ENCODE measurements at places on chromosomes 11 and 22.
A peak's percentile ranks its signal among the peaks of the same experiment; 100 is the strongest.

GRCh38 chr11:125084057-125084416 is 20.9 kb downstream of the SLC37A2 start:
- DNase-seq = no peak

DNA sequence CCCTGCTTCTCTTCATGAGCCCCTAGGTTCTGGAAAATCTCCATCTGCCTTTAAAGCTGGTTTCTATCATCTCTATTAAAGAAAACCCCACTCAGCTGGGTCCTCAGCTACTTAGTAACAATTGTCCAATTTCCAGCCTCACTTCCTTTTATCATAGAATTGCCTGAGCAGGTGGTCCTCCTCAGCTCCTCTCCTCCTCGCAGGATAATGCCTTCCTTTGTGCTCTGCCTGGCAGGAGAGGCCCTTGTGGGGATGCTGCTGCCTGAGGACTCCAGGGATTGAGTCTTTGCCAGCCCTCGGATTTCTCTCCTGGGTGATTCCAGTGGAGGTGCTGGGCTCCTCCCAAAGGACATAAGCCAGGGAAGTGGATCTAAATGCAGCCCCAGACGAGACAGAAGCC is 448.3 kb downstream of the INSC start:
- DNase-seq = no peak

GRCh38 chr11:132771746-132772145 is 760.6 kb downstream of the OPCML start:
- DNase-seq = no peak

DNA sequence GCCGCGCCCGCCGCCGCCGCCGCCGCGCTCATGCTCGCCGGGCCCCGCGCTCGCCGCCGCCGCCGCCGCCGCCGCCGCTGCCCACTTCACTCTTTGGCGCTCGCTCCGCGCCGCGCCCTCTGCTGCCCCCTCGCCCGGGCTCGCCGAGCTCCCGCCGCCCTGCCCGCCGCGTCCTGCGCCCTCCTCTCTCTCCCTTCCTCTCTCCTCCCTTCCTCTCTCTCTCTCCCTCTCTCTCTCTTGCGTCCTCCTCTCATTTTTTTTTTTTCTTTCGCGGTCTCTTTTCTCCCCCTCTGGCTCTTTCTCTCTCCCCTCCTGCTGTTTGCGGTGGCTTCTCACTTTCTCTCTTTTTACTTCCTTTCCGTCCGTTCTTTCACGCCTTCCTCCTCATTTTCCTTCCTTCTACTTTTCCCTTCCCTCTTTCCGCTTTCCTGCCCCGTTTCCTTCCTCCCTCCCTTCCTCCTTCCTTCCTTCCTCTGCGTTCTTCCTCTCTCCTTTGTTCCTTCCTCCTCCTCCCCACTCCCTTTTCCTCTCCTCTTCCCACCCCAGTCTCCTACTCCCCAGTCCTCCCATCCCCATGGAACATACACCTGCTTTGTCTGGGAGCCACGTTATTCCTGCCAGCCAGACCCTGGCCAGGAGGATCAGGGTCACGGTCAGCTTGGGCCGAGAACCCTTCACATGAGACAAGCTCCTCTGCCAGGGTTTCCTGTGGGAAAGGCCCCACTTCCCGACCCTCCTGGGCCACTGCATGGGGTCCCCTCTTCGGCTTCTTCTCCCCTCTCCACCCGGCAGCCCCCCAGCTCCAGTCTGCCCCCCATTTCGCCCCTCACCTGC is 19.3 kb upstream of the SHISAL1 start:
- DNase-seq = no peak

GRCh38 chr11:116646191-116646590 is 126.6 kb downstream of the BUD13 start:
- no peak for DNase-seq

- no peak for DNase-seq
Observed at GRCh38 chr22:47966316-47966715, 1203.9 kb downstream of the TBC1D22A start.

GRCh38 chr11:72267956-72268617 is 24.1 kb upstream of the PHOX2A start:
- DNase-seq = no peak

- DNase-seq = peak; percentile 27
Observed at GRCh38 chr11:101583251-101584128, at the start of gene TRPC6. TSS of gene TRPC6 (minus strand) at chr11:101584007. CDS start at chr11:101583503, 504 bp downstream.

DNA sequence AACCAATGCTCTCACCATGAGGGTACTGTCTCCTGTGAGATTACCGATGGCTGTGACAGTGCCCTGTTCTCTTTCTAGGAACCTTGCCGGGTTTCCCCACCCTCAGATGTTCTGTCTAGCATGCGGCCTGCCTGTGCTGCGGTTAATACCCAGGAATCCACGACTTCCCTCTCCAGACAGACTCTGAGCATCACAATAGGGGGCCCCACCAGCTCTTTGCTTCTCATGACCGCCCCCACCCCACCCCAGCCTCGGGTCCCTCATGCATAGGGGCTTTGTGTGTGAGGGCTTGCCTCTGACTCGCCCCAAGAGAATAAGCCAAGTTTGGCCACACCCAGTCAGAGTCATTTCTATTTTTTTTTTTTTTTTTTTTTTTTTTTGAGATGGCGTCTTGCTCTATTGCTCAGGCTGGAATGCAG is 10.3 kb downstream of the PARVG start:
- no peak for DNase-seq

- no peak for DNase-seq
Observed at GRCh38 chr22:42196454-42196853, 65.8 kb upstream of the CYP2D6 start.

DNA sequence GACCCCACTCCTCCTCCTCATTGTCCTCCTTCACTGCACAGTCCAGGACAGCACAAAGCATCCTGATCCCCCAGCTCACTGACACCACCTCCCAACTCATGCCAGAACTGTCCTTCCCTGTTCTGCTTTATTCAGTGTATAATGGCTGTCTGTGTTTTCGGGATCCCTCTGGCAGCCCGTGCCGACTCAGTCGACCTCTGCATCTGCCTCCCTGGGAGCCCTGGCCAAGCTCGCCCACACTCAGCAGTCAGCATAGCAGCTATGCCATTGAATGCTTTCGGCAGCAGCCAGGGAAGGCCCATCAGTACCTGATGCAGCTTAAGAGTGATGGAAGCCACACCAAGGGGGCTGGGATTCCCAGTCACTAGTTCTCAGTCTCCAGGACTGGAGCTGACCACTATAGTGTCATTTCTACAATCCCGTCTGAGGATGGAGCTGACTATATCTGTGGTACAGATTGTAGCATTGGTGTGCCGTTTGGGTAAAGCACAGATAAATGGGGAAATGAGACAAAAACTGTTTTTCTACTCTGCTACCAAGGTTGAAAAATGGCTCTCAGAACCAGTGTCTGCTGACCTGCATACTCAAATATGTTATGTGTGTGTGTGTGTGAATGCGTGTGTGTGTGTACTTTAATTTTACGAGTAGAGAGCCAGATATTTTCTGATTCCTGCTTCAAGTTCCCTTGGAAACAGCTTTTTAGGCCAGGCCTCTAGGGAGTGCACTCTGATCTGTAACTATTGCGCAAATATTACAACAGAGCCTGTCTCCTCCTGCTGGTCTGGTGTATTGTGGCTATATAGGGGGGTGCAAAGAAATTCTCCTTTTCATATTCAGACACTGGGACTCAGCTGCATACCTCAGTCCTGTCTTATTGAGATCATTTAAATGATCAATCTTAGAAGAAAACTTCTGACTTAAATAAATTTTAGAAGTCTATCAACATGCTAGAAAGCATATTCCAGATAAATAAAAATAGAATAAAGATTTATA is 78.8 kb upstream of the TOP3B start:
- DNase-seq = peak; percentile 12

DNA sequence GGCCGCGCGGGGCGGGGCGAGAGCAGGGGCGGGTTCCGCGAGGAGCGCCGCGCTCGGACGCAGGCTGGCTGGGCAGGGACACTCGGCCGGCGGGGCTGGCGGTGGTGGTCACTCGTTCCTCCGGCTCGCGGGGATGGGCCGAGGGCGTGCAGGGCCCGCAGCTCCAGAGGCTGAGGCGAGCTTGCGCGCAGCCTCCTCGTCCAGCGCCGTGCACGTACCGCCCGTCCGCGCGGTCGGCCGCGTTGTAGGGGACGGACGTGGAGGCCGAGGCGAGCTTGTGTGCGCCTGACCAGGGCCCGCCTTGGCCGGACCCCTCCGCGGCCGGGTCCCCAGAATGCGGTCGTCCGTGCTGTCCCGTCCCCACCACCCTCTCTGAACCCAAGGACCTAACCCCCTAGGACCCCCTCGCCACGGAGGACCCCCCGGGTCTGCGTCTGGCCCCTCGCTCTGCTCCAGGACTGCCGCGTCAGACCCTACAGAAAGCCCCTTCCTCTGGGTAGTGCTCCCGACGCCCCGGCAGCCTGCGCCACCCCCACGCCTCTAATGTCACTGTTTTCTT is 569 bp upstream of the YPEL1 start:
- no peak for DNase-seq

- peak; percentile 19 for DNase-seq
Observed at GRCh38 chr11:84247926-84248325, 961.8 kb upstream of the CCDC90B start.

Measured in astrocyte of the spinal cord (primary cell).